ENCODE measurements at places on chromosomes 16 and 17.
A peak's percentile ranks its signal among the peaks of the same experiment; 100 is the strongest.

GRCh38 chr17:10557422-10557821 lies 8.0 kb upstream of the MYH2 start:
- no peak for DNase-seq

DNA sequence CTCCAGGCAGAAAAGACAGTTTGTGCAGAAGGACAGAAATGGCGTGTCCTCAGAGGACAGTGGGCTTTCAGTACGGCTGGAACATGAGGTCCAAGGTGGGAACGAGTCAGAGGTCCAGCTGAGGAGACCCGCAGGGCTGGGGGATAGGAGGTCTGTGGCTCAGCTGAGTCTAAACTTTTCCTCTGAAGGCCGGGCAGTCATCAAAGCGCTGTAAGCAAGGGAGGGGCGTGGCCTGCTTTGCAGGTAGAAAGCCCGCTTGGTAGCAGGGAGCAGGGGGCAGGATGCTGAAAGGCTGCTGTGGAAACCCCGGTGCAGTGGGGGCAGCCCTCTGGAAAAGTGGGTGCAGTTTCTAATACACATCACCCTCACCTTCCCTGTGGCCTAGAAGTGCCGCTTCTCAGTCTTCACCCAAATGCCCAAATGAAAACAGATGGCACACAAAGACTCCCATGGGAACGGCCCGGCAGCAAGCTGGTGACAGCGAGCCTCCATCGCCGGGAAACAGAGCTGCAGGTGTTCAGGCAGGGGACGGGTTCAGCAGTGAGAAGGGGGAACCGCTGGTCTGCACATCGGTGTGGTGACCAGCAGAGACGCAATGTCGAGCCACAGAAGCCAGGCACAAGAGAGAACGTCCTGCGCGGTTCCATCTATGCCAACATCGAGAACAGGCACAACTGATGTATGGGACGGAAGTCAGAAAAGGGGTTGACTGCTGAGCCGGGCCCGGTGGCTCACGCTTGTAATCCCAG lies 12.2 kb upstream of the OSGIN1 start:
- DNase-seq, result peak; percentile 20

DNA sequence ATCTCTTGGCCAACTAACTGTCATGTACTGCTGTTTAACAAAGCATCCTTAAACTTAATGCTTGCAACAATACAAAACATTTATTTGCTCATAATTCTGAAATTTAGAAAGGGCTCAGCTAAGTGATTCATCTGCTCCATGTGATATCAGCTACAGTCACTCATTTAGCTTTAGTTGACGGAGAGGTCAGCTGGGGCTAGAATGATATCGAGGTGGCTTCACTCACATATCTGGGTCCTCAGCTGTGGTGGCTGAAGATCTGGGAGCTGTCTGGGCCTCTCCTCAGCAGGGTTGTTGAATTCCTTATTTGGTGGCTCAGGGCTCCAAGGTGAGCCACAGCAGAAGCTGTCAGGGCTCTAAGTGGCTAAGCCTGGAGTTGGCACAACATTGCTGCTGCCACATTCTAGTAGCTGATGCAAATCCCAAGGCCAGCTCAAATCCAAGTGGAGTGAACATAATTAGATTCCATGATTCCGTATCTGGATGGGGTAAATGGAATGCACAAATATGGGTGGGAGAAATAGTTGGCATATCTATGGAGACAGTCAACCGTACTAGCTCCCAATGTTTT lies 62.8 kb downstream of the HS3ST3A1 start:
- no peak for DNase-seq

- DNase-seq, result no peak
These were observed 239.5 kb downstream of the ABCC12 start for GRCh38 chr16:47916266-47916665.

GRCh38 chr17:28970879-28971278 lies 19.6 kb upstream of the PHF12 start:
- DNase-seq, result no peak

DNA sequence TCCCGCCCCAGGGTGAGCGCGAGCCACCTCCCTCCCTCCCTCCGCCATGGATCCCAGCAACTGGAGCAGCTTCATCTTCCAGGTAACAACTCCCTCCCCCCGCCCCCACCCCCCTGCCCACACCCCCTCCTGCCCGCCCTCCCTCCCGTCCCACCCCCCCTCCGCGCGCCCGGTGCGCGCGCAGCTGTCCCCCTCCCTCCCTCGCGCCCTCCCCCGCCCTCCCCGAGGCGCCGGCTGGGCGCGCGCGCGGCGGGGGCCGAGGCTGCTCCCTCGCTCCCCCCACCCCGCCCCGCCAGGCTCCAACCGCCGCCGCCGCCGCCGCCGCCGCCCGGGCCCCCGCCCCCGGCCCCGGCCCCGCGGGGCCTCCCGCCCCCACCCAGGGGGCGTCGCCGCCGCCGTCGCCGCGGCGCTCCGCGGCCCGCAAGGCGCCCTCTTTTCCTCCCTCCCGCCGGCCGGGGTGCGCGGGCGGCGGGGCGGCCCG lies at the start of gene MAZ:
Gene MAZ (plus strand): TSS at position 431 of the 481 bp plus-strand sequence. CDS start 173 bp downstream, outside the sequence.
- no peak for DNase-seq

DNA sequence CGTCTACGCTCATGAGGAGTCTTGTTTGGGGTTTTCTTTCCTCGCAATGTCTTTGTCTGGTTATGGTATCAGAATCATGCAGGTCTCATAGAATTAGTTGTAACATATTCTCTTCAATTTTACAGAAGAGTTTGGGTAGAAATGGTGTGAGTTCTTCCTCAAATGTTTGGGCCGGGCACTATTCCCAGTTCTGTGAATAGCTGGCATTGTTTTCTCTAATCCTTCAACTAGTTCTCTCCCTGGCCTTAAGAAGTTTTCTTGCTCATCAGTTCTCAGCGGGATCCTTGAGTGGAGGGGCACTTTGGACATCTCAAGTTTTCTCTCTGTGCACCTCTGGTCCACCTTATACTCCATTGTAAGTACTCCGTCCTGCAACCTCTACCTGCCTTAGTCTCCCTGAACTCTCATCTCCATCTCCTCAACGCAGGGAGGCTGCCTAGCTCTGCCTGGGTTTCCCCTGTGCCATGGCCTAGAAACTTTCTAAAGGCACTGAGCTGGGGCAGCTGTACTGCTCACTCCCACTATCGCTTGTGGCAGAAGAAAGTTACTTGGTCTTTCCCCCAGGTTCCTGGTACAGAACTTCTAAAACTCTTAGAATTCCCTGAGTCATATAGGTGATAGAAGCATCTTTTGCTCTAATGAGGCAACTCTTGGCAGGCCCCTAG lies 16.9 kb downstream of the NSMCE1 start:
- DNase-seq, result no peak

GRCh38 chr16:4613636-4614570 lies 785 bp downstream of the UBALD1 start:
- DNase-seq, result no peak

- no peak for DNase-seq
These were observed 6.6 kb downstream of the RIPOR1 start for GRCh38 chr16:67535201-67535600.

- DNase-seq, result no peak
These were observed 86.3 kb downstream of the NLK start for GRCh38 chr17:28128779-28129178.

GRCh38 chr16:73629011-73629410 lies 581.1 kb upstream of the ZFHX3 start:
- no peak for DNase-seq

- DNase-seq, result peak; percentile 50
These were observed at the start of gene CA4 for GRCh38 chr17:60149691-60150582. Gene CA4, plus strand, starts transcription at chr17:60149973. Its CDS starts 62 bp downstream, at chr17:60150035.

- DNase-seq, result no peak
These were observed 198.8 kb upstream of the CDH5 start for GRCh38 chr16:66167564-66168291.

GRCh38 chr16:19382084-19382801 lies 35.4 kb upstream of the TMC5 start:
- DNase-seq, result peak; percentile 77

GRCh38 chr16:64791756-64792155 lies 330.1 kb downstream of the CDH11 start:
- no peak for DNase-seq

DNA sequence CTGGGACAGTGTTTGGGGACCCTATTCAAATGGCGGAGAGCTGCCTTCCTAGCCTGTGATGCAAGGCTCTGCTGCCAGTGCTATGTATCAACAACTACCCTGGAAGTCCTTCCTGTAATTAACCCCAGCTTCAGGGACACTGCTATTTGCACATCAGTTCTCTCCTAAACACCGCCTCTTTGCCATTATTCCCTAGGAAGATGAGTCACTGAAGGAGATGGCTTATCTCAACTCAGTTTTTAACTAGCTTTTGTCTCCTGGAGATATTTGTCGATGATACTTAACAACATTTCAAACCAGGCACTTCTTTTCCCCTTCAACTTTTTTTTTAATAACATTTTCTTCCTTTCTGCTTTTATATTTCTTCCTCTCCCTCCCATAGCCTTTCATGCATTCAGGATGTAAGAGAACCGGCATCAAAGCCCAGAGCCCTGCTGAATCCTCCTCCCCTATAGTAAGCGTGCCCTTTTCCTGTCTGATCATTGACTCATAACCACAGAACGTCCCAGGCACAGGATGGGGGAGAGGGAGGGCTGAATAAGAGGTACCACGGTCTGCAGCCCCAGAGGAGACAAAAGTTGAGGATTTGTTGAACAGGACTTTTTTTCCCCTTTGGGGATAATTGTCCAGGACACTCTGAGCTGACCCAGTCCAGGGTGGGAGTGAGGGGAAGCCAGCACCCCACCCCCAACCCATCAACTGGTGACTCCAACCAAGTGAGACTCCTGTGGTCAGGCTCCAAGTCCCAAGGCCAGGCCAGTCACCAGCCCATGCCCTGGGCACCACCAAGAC lies 387.8 kb upstream of the SALL1 start:
- DNase-seq, result peak; percentile 8

DNA sequence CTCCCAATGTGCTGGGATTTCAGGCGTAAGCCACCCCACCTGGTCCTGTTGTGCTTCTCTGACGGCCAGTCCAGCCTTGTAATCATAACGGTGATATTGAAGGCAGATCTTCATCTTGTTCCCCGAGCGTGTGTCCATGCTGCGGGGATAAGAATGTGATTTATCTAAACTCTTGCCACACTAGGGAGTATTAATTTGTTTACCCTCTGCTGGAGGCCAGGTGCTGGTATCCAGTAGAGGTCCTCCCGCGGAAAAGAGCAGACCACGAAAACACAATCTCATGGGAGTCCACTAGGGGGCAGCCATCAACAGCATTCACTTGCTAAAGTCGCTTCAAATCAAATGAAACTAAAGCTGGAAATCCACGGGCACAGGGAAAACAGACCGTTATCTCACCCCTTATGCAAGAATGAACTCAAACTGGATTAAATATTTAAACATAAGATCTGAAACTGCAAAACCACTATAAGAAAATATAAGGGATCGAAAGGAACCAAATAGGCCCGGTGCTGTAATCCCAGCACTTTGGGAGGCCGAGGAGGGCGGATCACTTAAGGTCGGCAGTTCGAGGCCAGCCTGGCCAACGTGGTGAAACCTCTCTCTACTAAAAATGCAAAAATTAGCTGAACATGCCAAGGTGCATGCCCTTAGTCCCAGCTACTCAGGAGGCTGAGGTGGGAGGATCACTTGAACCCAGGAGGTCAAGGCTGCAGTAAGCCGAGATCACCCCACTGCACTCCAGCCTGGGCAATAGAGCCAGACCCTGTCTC lies 22.3 kb upstream of the RBBP6 start:
- DNase-seq, result peak; percentile 66

DNA sequence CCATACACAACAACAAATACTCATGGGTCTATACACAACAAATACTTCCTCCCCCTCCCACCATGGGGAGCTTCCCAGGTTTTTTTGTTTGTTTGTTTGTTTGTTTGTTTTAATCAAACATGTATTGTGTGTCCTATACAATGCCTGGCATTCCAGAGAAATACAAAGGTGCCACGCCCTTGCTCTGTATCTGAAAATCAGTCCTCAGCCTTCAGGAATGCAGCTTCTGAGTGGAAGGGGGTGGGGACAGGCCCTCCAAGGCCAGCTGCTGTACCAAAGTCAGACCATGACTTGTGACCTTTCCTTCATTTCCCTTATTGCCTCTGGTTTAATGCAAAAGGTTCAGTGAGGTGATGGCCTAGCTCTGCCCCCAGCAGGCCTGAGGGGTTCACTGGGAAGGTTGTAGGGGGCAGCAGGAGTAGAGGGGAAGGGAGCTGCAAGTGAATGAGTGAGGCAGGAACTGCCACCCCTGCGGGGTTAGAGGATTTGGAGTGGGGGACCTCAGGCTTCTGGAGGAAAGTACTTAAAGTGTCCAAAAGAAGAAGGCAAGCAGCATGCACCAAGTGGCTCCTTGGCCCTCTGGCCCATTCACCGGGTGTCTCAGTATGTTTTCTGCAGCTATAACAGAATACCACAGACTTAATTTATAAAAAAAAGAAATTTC lies 105.2 kb downstream of the CLEC16A start:
- DNase-seq, result no peak

- DNase-seq, result no peak
These were observed 776.1 kb downstream of the KCNJ2 start for GRCh38 chr17:70945386-70945785.

DNA sequence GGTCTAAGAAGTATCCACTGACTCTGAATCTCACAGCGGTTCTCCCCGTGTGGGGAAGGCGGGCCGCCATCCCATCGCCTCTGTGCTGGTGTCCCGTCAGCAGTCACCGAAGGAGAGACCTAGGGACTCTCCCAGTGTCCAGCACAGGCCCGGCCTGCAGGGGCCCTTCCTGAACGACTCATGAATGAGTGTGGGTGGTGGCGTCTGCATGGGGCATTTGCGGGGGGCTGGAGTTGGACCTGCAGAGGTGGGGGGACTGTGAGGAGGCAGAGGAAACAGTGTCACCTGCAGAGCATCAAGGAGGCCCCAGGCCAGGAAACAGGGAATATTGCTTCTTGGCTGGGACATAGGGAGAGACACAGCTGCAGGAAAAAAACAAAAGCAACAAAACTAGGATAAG lies 10.3 kb downstream of the KCNG4 start:
- no peak for DNase-seq

DNA sequence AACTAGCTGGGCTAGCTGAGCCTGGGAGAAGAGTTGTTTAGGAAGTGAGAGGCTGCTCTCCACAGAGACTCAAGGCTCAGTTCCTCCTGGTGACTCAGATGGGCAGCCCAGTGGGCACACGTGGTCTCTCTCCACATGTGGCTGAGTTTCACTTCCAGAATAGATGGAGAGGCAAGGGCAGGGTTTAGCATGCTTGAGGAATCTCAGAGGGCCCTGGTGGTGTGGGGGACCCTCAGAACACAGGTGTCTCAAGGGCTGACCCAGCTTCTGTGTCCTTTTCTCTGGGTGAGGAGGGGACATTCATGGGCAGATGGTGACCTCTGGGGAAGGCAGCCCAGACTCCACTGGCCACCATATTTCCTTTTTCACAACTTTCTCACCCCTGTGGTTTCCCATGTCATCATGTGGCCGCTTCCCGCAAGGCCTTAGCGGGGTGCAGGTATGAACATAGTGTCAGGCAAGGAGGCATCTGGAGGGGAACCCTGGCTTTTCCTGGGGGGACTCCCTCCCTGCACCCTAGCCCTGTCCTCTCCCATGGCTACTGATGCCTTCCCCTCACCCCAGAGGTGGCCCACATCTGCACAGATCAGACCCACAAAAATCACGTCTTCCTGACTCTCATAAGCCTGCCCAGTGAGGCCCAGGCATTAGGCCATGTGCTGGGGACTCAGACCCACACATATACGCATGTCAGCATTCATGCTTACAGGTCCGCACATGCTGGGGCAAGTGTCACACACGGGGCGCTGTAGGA lies 3.3 kb downstream of the GRN start:
- DNase-seq, result no peak
